GM13976 (cell line): ENCODE measurements at places on chromosomes 3 and 15.

DNA sequence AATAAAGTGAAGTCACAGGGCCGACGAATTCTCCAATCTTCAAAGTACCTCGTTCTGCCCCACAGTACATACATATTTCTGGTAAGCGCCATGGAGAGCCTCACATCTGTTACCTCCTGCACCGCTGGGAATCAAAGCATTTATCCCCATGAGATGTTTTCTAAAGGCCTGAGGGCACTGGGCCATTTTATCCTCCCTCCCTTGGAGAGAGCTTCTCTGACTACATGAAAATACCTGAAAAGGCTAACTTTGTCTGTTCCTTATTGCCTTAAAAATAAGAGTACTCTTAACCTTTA lies 148.1 kb downstream of the RORA start:
- DNase-seq: no peak

- DNase-seq: no peak
These were observed 215.5 kb downstream of the NR1D2 start for GRCh38 chr3:24160424-24161095.

DNA sequence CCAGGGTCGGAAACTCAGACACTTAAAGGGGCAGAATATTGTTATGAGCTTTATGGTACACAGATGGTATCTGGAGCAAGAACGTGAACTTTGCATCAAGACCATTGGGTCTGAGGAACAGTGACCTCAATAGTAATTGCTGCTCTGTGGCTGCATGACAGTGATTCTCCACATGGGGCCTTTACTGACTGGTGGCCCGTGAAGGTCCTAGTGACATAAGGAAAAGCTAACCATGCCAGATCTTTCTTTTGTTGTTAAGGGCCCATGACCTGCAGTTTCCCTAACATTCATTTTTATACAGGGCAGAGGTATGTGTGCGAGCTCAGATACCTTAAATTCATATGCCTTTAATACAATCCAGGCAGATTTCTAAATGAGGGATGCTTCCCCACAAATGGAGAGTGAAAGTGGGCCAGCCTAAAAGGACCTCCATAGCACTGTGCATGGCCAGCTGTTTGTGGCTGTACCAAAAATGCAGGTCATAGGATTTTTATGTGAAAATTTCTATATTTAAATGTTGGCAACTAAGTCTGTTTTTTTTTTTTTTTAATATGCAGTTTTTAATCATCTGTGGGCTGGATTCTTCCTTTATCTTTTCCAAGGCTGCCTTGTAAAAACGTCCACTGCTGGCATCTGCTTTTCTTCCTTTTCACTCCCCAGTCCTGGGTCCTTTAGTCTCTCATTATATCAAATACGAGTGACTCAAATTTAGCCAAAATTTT lies 188.0 kb upstream of the IL12A start:
- no peak for DNase-seq

GRCh38 chr3:141308588-141309218 lies 59.6 kb upstream of the ZBTB38 start:
- DNase-seq: no peak

GRCh38 chr3:184456476-184456875 lies 76.6 kb downstream of the CHRD start:
- DNase-seq: no peak

- DNase-seq: no peak
These were observed 3.5 kb downstream of the NOX5 start for GRCh38 chr15:69017978-69018377.

- DNase-seq: no peak
These were observed 15.4 kb downstream of the RTP1 start for GRCh38 chr3:187212705-187213104.

GRCh38 chr15:84590406-84590805 lies 10.4 kb upstream of the ZSCAN2 start:
- DNase-seq: no peak

DNA sequence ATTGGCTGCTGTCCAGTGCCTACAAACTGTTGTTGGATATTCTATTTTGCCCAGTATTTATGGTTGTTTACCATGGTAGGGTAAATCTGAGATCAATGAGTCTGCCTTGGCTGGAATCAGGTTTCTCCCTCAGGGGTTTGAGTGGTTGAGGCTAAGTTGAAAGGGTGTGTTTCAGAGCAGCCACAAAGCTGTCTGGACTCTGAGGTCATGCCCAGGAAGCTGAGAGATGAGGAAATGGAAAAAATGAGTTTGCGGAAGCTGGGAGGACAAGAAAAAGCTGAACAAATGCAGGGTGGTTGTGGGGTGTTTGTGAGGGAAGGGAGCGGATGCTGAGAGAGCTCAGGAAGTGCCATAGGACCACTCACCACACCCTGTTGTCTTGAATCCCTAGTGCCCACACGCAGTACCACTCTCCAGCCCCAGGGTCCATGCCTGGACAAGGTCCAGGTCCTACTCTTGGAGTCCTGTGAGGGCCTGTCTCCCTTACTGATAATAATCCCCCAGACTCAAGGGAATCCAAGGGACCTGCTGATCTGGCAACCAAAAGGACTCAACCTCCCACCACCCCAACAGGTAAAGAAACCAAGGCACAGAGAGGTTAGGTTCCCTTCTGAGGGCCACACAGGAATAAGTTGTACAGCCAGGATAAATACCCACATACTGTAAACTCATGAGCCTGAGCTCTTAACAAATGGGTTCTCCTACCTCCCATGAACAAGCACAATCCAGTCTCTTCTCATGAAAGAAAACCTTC lies 81.6 kb downstream of the PPCDC start:
- peak; percentile 83 for DNase-seq

- no peak for DNase-seq
These were observed 93.8 kb downstream of the DNAJB8 start for GRCh38 chr3:128372707-128373533.

GRCh38 chr15:75061272-75061671 lies 37.9 kb downstream of the PPCDC start:
- peak; percentile 71 for DNase-seq

- peak; percentile 38 for DNase-seq
These were observed 2.0 kb downstream of the CCR5 start for GRCh38 chr3:46372492-46373359.

DNA sequence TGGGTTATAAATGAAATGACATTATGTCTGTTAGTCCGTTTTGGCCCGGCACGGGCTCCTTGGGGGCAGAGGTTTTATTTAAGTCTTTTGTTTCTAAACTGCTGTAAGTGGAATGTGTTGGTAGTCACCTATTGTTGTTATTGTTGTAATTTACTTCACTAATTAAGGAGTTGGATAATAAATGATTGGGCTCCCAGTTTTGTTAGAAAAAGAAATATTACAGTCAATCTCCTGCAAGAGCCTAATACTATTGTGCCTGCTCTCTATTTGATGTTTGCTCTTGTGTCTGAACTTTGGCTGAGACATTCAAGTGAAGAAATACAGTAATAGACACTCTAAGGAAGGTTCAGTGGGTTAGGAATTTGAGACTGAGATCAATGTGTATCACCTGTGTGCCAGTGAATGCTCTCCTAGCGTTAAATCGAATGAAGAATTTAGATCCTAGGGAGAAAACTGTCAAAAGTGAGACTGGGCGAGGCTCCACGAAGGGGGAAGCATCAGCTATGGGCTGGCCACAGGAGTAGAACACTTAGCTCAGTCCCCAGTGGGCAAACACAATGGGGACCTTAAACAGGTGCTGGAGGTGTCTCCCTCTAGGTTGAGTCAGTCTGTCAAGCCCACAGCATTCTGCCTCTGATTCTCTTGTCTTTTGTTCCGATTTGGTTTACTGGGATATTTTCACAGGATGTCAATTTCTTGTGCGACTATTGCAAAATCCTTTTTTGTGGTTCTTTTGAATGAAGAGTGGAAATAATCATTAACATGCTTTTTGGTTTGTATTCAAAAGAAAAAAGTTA lies 1.2 kb downstream of the ROBO2 start:
- no peak for DNase-seq

DNA sequence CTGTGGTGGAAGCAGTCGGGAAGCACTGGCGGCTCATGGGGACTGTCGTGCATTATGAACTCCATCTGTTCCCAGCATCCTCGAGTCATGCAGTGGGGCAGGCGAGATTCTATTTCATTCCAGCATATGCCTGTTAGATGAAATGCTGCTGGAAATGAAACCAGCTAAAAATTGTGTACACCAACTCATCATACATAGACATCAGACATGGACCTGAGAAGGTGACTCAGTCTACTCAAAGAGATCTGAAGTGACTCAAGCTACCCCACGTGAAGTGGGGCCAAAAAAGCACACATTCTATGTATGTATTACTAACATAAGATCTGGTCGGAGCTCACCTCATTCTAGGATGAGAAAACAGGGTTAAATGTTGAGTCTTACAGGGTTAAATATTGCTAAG lies 47.5 kb upstream of the FAM98B start:
- DNase-seq: no peak

DNA sequence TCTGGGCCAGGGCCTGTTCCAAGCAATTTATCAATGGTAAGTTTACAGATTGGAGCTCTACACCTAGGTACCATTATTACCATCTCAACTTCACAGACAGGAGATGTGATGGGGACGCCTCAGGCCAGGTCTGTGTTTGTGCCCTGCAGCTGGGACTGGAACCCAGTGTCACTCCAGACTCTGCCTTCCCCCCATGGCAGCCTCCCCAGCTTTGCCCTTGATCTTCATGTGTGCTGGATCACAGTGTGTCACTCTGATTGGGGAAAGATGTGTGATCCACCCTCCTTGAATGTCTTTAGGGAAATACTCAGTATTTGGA lies 59.6 kb downstream of the MGLL start:
- no peak for DNase-seq

DNA sequence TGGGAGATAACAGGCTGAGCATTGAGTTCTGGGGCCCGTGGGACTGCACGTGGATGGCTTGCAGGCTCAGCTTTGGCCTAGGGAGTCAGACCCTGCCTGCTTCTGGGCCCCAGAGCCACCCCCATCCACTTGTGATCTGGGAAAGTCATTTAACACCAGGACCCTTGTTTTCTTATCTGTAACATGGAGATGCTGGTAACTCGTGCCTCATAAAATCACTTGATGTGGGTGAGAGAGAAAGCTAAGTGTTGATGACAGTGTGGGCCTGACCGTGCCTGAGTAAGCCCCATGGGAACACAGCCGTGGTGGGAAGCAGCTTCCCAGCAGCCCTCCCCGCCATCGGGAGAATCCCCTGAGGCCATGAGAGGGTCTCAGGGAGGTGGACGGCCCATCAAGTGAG lies 378.1 kb downstream of the GABRB3 start:
- no peak for DNase-seq

DNA sequence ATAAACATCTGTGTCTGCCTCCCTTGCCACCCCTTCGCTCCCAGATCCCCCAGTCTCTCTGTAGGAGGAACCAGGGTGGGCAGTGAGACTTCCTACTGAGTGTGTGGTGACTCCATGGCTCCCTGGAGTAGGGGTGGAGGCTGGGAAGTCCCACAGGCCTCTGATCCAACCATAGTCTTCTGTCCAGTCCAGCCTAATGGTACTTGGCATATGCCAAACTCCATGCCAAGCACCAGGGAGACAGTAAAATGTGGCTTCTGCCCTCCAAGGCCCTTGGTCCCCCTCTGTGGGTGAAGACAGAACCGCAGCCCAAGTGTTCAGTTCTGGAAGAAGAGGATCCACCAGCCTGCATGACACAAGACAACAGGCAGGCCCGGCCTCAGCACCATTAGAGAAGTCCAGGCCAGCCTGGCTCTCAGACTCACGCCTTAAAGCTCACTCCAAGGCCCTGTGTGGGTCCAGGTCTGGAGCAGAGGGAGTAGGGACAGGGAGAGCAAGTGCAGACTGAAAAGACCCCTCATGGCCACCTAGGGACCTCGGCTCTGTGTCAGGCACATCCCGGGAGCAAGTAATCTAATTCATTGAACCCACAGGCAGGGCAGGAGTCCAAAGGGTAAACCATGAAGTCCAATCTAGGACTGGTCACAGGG lies 112.7 kb downstream of the ETFA start:
- DNase-seq: no peak

DNA sequence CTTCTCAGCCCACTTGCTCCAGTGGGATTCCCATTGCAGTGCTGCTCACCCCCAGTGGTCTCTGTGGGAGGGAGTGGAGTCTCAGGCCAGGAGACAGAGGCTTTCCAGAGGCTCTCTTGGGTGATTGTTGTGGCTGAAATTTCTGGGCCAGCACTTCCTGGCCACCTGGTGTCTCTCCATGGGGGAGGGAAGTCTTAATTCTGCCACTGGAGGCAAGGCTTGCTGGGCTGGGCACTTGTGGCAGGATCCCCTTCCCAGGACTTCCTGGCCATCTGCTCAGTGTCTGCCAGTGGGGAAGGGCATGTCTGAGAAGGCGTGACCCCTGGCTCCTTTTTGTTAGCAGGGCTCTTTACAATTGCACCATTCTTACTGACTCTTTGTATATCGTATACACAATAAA lies 351.8 kb downstream of the GABRB3 start:
- DNase-seq: no peak

GRCh38 chr15:69780981-69781380 lies 316.7 kb downstream of the TLE3 start:
- no peak for DNase-seq

DNA sequence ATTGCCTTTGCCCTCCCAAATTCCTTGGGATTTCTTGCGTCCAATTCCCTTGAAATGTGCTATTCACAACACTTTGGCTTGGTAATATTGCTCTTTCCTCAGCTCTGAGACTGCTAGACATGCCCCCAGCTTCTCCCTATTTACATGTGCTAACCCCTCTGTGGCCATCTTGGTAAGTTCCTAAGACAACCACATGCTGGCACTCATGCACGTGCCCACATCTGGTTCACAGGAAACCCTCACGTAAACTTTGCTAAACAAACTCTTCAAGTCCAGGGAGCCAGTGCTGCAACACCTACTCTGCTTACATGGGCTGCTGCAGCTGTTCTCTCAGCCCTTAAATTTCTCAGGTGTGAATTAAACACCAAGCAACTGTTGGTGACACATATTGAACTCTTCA lies 121.8 kb downstream of the ADAMTSL3 start:
- DNase-seq: no peak

DNA sequence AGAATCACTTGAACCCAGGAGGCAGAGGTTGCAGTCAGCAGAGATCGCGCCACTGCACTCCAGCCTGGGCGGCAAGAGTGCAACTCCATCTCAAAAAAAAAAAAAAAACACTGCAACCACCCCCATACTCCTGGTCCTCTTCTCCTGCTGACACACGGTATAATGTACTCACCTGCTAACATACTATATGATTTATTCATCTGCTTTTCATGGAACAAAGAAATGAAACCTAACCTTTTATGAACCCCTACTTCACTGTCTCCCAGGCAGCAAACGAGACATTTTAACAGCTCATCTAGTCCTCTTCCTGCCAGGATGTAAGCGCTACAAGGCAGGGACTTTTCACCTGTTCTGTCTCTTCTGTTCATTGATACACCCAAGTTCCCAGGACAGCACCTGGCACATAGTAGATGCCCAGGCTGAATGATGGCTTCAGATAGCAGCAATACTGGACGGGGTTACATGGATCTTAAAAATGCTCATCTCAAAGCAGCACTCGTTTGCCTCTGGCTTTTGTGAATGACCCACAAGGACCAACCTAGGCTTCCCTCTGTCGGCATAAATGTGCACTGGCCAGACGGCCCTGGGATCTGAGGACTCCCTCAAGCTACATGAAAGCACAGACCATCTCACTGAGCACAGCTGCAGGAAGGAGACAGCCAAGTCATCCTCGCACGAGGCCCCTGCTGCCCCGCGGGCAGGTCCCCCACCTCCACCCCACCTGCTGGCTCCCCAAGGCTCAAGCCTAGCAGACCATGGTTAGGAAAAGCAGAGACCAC lies 20.3 kb downstream of the XXYLT1 start:
- peak; percentile 63 for DNase-seq
